Activated CD8-positive, alpha-beta memory T cell treated with anti-CD3 and anti-CD28 coated beads for 4 hours (primary cell): ENCODE measurements at places on chromosomes 5 and 9.

DNA sequence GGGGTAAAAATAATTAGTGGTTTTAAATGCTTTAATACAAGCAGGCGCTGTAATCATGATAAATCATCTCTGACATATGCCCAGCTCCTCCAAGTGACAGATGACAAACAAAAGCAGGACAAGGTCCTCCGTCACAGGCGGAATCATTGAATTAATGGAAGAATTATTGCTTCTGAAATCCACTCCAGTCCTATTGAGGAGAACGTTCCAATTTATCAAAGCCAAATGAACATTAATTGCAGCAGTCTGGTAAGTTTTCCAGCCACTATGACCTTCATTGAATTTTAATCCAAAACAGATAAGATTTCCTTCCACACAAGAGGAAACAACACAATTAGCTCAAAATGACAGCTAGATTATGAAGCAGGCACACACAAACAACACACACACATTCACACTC lies 136.8 kb downstream of the ASTN2 start:
- DNase-seq = no peak

DNA sequence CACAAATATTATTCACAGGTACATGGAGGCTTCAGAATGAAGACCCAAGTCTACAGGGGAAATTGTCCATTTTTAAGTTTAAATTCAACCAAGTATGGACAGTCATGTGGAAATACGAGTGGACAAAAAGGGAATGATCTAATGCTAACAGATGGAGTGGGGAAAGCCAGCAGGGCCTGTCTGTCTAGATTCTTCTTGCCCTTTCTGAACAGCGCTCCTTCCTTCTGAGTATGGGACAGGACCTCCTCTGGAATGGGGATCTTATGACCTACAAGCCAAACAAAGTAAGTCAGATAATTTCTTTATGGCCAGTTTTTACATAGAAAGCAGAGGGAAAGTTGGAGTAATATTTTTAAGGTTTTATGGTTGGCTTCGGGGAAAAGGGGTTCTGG lies 119.8 kb upstream of the NEK6 start:
- no peak for DNase-seq

GRCh38 chr5:884345-885126 lies 8.1 kb downstream of the BRD9 start:
- no peak for DNase-seq

- DNase-seq = no peak
These were observed 39.1 kb downstream of the CTNNA1 start for GRCh38 chr5:138792195-138792790.

- no peak for DNase-seq
These were observed 241.5 kb downstream of the ARRDC3 start for GRCh38 chr5:91141642-91142041.

DNA sequence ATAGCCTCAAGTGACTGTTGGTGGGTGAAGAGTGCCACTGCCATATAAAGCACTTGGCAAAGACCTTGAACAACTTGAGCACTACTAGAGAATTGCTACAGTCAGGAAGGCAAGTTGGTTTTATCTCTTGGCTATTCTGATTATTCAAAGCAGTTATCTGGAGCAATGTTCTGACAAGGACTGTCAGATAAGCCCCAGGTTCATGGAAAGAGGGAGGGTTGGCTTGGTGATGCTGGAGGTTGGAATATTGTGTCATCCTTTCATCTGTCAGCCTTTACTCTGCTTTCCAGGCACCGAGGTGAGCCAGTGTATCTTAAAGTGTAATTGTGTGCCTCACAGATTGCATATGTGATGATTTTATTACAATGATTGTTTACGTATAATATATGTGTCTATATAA lies 548.4 kb upstream of the ZNF608 start:
- no peak for DNase-seq

DNA sequence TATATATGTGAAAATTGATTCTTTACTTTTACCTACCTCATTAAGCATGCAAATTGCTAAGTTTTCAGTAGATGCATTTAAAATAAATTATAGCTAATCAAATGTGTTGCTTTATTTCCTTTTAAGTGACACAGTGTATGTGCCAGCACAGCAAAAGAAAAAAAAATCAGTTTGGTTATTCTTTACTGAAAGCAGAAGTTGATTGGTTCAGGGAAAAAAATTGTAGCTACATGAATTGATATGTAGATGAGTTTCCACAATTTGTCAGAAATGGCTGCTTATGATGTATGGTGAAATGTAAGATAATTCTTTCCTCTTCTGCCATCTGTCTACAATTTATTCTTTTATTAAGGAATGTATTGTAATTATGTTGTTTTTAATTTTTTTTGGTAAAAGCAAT lies 57.8 kb downstream of the PARP8 start:
- no peak for DNase-seq
